Effector memory CD4-positive, alpha-beta T cell (primary cell): ENCODE measurements at places on chromosomes 13 and 19.

DNA sequence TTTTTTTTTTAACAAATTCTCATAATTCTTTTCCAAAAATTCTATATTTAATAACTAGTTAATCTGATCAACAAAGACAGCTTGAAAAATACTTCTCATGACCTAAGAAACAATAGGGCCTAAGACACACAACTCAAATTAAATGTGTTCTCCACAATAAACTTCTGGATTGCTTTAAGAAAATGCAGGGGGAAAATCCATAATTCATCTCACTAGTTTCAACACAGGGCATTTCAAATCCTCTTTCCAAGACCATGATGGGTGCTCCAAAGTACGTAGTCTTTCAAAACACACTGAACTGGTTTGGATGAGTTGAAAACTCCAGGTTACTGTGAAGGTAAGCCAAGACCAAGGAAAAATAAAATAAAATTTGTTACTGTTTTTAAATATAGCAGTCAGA, 62.6 kb downstream of the DCLK1 start:
- no peak for DNase-seq

DNA sequence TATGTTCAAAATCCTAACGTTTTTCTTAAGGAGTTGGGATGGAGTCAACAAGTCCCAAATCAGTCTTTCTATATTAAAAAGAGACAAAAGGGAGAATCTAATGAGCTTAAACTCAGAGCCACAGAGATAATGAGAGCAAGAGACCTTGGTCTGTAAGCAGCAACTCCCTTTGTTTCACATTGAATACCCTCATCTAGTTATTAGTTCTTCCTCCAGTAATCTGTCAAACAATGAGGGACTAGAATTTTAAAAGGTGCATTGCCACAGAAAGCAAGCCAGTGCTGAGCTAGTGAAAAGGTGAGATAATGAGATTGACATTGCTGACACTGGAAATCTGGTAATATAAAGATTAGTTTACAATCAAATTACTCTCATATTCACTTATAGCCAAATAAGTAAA, 718.6 kb downstream of the DACH1 start:
- no peak for DNase-seq

GRCh38 chr13:80712026-80712425, 371.1 kb upstream of the SPRY2 start:
- no peak for DNase-seq

GRCh38 chr19:42270346-42271044, 1.4 kb downstream of the CIC start:
- peak; percentile 51 for DNase-seq

- DNase-seq: no peak
Observed at GRCh38 chr13:44417446-44417845, 43.8 kb downstream of the SERP2 start.

GRCh38 chr19:56245121-56245740, 27.3 kb upstream of the EDDM13 start:
- DNase-seq: no peak

GRCh38 chr13:30314069-30314468, 6.7 kb upstream of the KATNAL1 start:
- DNase-seq: no peak

- DNase-seq: peak; percentile 92
Observed at GRCh38 chr19:51703575-51704515, 10.7 kb downstream of the SPACA6 start.

- DNase-seq: no peak
Observed at GRCh38 chr19:38402623-38402966, 298 bp upstream of the FAM98C start.

- DNase-seq: no peak
Observed at GRCh38 chr13:108669381-108669780, 40.0 kb downstream of the MYO16 start.

DNA sequence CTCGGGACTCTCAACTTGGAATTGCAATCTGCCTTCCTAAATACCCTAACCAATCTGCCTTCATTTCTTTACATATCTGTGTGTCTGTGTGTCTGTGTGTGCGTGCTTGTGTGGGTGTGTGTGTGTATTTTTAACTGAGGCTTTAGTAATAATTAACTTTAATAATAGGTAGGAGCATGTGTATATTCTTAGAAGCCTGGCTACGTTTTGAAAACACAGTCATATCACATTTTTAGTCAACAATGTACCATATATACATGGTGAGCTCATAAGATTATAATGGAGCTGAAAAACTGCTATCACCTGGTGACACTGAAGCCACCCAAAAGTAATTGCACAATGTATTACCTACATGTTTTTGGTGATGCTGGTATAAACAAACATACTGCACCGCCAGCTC, 65.4 kb upstream of the ATXN8OS start:
- DNase-seq: no peak

- DNase-seq: no peak
Observed at GRCh38 chr19:41192574-41193429, at the start of gene CYP2S1. CYP2S1 (plus strand) TSS chr19:41193219; CDS start chr19:41193265, 46 bp downstream.

DNA sequence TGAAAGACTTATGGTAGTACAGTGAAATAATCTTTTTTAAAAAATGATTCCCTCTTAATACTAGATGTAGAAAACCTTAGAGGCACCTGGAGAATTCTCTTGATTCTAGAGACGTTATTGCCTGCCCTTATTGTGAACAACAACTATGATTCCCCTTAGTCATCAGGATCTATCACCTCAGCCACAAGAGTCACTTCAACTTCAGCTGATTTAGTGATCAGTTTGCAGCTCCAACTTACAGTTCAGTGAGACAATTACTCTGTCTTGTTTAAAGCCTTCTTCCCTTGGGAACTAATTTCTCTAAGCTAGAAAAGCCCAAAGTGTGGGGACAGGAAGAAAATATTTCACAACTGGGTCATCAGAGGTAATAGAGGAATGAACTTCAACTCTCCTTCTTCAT, 254.3 kb upstream of the SLITRK1 start:
- no peak for DNase-seq

- DNase-seq: peak; percentile 68
Observed at GRCh38 chr19:51372649-51373504, at the start of gene NKG7. NKG7 (minus strand) TSS chr19:51372654; CDS start chr19:51372535, 119 bp downstream.
